Stimulated activated CD8-positive, alpha-beta memory T cell treated with anti-CD3 and anti-CD28 coated beads, Interleukin-15, amount 100 ng/mL, for 24 hours (primary cell): ENCODE measurements at places on chromosomes 2 and 18.

DNA sequence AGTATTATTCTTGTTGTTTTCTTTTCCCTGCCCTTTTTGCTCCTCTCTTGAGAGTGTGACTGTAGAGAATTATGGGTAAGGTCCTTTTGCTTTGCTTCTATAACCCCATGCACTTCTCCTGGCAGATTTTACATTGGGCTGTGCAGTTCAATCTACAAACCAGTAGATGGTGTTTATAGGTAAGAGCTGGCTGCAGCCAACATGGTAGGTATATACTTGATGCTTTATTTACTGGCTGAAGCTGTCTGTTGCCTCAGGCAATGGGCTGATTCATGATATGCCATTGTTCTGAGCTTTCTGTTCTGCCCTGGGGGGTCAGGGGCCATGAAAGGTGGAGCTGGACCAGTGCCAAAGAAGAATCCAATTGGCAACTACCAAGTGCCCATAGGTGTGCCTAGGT, 48.3 kb upstream of the MYL1 start:
- DNase-seq: no peak

GRCh38 chr2:55839182-55839819, 84.3 kb downstream of the EFEMP1 start:
- no peak for DNase-seq

DNA sequence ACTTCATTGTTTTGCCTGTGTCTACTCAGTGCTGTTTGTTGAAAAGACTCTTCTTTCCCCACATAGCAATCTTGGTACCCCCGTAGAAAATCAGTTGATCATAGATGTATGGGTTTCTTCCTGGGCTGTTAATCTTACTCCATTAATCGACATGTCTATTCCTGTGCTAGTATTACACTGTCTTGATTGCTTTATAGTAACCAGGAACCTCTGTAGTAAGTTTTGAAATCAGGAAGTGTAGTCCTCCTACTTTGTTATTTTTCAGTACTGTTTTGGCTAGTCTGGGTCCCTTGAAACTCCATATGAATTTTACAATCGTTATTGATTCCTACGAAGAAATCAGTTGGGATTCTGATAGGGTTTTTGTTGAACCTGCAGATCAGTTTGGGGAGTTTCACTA, 78.8 kb upstream of the FAM136A start:
- DNase-seq: no peak

- no peak for DNase-seq
Measured at GRCh38 chr2:127431408-127432023, 13.3 kb downstream of the PROC start.
